SW480 (cell line): ENCODE measurements at places on chromosomes 3 and 15.

DNA sequence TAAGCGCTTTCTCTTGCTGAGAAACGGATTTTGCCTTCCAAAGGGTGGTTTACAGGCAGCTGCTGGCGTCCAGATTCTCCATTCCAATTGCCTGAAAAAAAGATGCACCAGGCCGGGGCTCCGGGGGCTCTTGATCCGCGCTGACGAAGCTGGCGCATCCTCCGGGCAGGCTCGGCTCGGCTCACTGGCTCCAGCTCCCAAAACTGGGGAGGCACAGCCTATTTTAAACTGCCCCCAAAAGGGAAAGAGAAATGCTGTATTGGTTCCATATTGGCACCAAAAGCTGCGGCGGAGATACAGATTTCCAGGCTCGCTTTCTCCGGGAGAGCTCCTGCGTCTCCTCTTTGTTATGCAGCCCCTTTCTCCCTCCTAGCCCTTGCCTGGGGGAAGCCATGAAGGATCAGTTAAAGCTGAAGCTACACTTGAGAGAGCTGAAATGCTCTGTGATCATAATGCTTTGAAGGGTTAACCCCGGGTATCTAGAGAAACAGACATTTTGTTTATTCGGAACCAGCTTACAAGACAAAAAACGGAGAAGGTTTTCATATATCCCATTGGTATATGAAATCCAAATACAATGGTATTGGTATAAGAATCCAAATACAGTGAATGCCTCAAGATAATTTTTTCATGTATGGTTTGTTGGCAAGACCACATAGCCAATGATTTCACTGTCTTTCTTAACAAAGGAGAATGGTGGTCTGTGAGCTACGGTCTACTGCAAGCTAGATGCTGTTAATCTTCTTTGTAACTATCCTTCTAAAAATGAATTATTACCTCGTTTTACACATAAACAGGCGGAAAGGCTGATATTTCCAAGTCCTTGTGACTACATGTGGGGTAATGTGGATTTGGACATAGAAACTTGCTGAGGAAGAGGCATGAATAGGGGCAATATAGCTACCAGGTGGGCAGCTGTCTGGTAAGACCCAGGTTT is 693 bp downstream of the CD200 start:
- no peak for DNase-seq

GRCh38 chr3:197305854-197306253 is 7.4 kb upstream of the DLG1 start:
- peak; percentile 24 for DNase-seq

GRCh38 chr3:124627501-124627908 is 102.7 kb upstream of the UMPS start:
- no peak for DNase-seq

DNA sequence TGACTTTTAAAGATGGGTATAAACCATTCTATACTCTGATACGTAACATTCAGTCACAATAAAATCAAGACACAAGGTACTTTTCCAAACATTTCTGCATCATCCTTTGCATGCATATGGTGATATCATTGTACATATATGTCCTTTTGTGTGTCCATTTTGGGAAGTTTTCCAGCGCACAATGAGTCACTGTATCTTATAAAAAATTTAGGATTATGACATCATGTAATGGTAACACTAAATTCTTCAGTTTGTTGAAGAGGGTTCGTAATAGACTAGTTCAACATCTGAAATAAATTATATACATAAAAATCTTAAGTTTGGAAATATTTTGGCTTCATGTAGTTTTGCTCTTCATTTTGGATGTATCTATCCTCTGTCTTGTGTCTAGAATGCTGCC is 480.9 kb downstream of the ROBO1 start:
- no peak for DNase-seq
